Right atrium auricular region (tissue), 2 donors: ENCODE measurements at places on chromosomes 7 and 10. TPM values are rescaled to one million over a fixed set of nuclear protein-coding genes. Genes with fewer than 3 reads are reported as not detected.

- DNase-seq: no peak
These were observed 61.0 kb upstream of the SMIM30 start for GRCh38 chr7:113179313-113179712.

DNA sequence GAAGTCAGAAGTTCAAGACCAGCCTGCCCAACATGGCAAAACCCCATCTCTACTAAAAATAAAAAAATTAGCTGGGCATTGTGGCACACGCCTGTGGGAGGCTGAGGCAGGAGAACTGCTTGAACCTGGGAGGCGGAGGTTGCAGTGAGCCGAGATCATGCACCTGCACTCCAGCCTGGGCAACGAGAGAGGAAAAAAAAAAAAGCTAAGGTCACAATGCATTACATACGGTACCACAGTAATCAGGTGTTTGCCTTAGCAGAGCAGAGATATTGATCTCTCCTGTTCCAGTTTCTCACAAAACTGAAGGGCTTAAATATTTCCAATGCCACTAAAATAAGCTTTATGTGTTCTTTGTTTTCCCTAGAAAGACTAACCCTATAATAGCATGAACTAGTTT, 7.5 kb downstream of the PDZD8 start:
- DNase-seq: no peak

GRCh38 chr10:132334631-132335188, 2.7 kb downstream of the LRRC27 start:
- DNase-seq: no peak

DNA sequence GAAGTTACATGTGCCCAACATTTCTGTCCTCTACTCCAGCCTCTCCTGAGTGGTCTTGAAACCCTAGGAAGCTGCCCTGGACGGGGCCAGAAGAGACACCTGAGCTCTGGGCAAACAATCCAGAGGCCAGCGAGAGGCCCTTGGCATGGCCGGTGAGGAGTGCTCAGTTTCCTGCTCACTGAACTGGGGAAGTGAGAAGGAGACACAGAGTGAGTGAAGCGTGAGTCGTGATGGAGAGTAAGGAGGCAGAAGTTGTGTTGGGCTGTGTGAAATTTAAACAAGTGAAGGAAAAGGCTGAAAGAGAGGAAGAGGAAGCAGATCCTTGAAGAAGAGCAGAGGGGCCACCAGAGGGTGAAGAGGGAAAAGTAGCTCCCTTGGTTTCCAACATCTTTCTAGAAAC, 73.2 kb downstream of the WNT2 start:
- no peak for DNase-seq

DNA sequence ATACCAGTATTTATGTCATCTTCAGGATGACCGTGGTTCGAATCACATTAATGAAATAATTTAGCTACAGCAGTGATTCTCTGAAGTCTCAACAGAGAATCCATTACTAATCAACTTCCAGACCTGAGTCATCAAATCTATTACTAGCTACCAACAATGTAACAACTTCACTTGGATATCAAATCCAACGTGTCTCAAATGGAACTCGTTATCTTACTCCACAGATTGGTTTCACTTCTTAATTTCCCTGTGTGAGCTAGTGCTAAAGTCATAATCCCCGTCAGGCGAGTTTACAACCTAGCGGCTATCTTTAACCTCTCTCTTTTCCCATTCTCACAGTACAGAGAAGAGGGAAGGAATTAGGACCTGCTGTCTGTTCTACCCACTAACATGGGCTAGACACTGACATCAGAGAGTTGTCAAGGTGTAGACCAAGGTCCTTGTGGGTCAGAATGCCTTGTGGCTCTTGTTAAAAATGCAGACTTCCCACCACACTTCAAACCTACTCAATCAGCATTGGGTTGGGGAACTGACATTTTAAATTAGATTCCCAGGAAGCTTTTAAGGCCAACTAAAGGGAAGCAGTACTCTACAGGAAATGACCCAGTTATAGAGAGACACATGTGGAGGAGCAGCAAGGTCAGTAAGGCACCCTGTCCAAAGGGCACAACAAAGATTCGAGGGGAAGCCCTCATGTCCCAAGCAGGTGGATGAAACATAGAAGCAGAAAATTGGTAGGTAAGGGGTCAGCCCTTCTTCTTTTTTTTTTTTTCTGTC, 57.3 kb upstream of the GSAP start:
- DNase-seq: no peak

GRCh38 chr10:74051736-74052342, 53.9 kb downstream of the VCL start:
- no peak for DNase-seq

Gene CDK1
- total RNA-seq: 3.6 TPM

DNA sequence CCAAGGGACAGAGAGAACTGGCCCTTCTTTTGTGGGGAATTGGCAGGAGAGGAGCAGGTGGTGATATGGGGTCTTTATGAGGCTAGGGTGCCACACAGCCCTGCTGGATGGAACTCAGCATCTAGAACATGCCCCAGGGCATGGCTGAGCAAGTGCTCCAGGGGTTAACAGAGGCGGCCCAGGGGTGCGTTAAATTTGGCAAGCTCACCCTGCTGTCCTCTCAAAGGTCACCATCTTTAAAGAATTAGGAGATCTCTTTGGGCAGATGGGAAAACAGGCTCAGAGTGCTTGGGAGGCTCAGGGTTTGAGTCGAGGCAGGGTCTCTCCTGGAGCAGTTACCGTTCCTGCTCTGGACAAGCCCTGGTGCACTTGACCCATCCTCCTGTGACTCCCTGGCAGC, 21.4 kb upstream of the UNC5B start:
- DNase-seq: no peak

DNA sequence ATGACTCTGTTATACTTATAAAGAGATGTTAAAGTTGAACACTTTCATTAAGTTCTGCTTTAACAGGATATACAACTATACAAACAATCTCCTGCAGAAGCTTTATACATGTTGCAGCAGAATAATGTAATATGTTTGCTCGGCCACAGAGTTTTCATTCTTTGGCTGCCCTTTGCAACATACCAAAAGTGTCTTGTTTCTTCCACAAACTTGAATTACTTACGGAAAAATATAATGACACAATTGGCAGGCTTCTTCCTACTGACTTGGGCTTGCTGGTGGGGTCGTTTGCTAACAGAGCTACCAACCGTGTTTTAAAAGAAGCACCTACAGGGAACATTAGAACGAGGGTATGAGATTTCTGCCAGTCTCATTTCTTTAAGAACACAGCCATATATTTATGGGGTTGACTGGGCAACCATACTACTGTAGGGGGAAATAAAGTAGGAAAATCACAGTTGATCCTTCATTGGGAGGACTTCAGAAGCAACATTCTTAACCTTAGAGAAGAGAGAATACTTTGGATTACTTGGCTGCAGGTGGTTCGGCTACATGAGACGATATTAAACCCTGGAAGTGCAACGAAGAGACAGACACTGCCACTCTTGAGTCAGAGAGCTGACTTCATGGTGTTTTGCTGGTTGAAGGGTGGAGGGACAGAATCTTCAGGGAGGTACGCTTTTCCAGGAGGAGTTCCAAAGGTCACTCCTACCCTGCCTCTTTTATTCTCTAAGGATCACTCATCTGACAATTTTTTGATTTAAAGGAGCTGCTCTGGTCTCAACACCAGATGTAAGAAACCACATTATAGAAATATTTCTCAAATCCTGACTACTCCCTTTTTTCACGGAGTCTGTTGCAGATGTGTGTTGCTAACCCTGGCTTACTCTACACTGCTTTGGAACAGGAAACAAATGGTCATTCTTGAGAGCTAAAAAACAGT, 123.9 kb downstream of the SEMA3C start:
- DNase-seq: no peak

DNA sequence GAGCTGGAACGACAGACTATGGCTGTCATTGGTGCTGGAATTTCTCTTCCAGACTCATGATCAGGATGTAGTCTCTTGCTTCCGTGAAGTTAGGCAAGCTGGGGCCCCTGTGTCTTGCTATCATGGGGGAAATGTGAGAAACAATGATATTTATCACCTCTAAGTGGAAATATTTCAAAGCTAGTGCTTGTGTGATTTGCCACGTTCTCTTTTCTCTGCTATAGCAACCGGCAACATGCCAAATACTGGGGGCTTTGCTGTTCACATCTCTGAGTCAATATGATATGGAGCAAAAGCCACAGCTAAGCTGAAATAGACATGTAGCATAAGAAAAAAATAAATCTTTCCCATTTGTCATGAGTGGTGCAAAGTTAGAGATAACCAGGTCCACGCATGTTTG, 668.2 kb upstream of the IGFBP3 start:
- no peak for DNase-seq

DNA sequence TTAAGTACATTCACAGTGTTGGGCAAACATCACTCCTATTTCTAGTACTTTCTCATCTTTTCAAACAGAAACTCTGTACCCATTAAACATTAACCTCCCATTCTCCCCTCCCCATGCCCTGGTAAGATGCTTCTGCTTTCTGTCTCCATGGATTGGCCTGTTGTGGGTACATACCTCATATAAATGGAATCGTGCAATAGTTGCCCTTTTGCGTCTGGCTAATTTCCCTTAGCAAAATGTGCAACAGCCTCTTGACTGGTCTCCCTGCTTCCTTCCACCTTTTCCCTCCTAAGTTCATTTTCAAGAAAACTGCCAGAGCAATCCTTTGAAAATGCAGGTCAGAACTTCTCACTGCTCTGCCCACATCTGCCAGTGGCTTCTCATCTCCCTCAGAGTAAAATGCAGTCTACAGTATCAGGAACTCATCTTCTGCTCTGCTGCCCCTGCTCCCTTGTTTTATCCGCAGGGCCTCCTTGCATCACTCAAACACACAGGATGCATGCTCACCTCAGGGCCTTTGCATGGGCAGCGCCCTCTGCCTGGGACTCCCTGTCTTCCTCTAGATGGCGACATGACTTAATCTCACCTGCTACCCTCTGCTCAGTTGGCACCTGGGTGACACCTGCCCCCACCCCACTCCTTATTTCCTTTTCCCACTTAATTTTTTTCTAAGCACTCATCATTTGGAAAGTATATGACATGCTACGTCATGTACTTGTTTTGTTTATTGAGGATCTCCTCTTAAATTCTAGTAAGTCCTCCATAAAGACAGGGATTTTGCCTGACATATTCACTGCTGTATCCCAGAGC, 44.3 kb upstream of the ECHDC3 start:
- no peak for DNase-seq

Gene CLRN3
- total RNA-seq: not detected

Gene NKX2-3
- total RNA-seq: not detected

GRCh38 chr7:1325646-1326510, 93.2 kb downstream of the UNCX start:
- no peak for DNase-seq
